Activated CD4-positive, alpha-beta memory T cell treated with anti-CD3 and anti-CD28 coated beads for 36 hours (primary cell): ENCODE measurements at places on chromosomes 2 and 18.

- DNase-seq, result no peak
These were observed 73.6 kb downstream of the EN1 start for GRCh38 chr2:118773826-118774225.

- peak; percentile 67 for DNase-seq
These were observed 15.1 kb downstream of the CLIP4 start for GRCh38 chr2:29130295-29130694.

DNA sequence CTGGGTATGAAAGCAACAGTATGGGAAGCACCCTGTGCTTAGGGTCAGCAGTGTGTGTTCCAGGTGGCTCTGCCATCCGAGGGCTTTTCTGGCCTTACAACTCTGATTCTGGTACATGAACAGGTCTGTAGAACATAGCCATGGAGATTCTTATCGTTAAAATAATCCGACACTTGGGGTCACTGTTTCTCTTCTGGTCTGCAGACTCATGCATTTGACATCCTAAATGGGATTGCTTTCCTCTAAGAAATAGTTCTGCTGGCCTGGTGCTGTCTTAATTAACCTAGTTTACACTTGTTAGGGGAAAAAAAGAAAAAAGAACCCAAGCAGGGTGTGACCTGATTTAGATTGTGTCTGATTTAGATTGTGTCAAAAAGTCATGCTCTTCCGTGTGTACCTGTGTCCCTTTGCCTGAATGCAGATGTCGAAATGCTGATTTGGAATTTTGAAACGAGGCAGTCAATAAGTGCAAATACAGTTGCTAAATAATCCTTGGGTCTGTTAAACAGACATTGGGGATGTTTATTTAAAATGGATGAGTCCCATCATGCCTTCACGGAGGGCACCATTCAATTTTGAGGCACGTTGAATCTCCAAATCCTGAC, 59.6 kb downstream of the TRPM8 start:
- no peak for DNase-seq

DNA sequence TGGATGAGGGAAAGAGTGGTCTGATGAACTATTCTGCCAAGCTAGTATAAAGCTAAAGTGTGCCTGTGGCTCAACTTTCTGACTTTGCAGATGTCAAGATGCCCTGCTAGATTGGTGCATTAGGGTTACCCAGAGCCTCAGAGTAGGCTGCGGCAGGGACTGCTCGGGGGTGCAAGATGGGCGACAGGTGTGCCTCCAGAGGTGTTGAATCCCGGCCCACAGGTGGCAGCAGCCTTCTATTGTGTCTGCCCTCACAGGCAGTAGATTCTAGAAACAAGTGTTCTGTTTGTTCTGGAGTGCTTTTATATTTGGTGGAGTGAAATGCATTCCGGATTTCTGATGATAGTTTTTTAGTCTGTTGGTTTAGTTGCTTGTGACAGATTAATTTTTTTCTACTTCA, 131.6 kb upstream of the IL1R2 start:
- DNase-seq, result no peak

DNA sequence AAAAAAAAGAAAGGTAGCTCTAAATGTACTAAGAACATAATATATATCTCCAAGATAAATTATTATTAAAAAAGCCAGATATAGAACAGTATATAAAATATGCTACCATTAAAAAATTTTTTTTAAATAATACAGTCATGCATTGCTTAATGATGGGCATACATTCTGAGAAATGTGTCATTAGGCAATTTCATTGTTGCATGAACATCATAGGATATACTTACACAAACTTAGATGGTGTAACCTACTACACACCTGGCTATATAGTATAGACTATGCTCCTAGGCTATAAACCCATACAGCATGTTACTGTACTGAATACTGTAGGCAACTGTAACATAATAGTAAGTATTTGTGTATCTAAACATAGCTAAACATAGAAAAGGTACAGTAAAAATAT, 18.3 kb upstream of the LAPTM4A start:
- no peak for DNase-seq

- no peak for DNase-seq
These were observed 67.8 kb upstream of the MAP4K3 start for GRCh38 chr2:39504790-39505335.

GRCh38 chr2:30784682-30785081, 22.6 kb downstream of the CAPN13 start:
- DNase-seq, result no peak

DNA sequence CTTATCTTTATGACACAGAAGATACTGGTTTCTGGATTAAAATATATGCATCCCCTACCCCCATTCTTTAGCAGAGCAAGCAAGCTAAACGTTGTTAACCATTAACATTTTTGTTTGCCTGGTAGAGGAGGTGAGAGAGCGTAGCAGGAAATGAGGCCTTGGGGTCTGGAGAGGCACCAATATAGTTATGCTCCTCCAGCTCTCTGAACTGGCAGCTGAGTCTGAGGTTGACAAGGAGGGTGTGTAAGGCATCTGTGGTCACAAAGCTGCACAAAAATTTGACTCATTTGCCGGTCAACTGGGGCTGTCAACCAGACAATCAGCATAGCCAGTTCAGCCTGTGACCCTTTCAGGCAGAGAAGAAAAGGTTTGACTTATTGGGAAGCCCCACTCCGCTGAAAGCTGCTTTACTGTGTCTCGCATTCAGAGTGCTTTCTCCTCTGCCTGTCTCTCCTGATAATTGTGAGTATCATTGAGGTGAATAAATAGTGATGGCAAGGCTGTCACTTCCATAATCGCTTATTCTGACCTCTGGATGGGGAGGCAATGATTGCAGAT, 647.5 kb upstream of the SETBP1 start:
- DNase-seq, result no peak
